ENCODE measurements at places on chromosomes 6 and 20.

GRCh38 chr20:12327205-12327604 lies 409.5 kb downstream of the BTBD3 start:
- no peak for ATAC-seq
- no peaks in the 10 kb centered on the region for H3K4me1 ChIP-seq
- H3K27me3 ChIP-seq = no peaks in the 10 kb centered on the region
- H3K36me3 ChIP-seq = no peaks in the 10 kb centered on the region

- H3K4me3 ChIP-seq = no peak overlapping the region
- H3K27ac ChIP-seq = peak overlapping the region; percentile 66
- H3K4me1 ChIP-seq = peaks cover 46% of the 10 kb centered on the region
- no peaks in the 10 kb centered on the region for H3K36me3 ChIP-seq
- no peaks in the 10 kb centered on the region for H3K27me3 ChIP-seq
- ATAC-seq = no peak
Measured at GRCh38 chr20:47432834-47433210, 68.9 kb upstream of the NCOA3 start.

DNA sequence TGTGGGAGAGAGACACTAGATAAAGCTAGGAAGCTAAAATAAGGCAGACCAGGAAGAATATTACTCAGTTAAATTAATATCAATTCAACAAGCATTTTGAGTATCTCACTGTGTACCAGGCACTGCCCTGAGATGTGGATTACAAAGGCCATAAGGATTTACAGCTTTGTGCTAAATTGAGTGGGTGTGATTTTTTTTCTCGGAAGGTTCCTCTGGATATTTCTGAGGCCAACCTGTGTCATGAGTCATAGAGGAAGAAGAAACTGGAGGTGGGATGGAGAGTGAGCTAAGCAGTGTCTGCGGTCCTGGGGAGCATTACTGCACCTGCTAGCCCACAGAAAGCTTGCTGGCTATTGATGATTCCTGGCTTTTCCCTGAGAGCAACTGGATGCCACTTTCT lies 135.2 kb downstream of the RFPL4B start:
- H3K27ac ChIP-seq = no peak overlapping the region
- peaks cover 10% of the 10 kb centered on the region for H3K4me1 ChIP-seq
- peaks cover 9% of the 10 kb centered on the region for H3K27me3 ChIP-seq
- no peak overlapping the region for H3K4me3 ChIP-seq
- no peak for ATAC-seq

- ATAC-seq = no peak
- H3K4me3 ChIP-seq = no peak overlapping the region
- H3K27ac ChIP-seq = no peak overlapping the region
- no peaks in the 10 kb centered on the region for H3K4me1 ChIP-seq
- H3K27me3 ChIP-seq = no peaks in the 10 kb centered on the region
Measured at GRCh38 chr6:170232186-170233002, 58.5 kb downstream of the DLL1 start.

DNA sequence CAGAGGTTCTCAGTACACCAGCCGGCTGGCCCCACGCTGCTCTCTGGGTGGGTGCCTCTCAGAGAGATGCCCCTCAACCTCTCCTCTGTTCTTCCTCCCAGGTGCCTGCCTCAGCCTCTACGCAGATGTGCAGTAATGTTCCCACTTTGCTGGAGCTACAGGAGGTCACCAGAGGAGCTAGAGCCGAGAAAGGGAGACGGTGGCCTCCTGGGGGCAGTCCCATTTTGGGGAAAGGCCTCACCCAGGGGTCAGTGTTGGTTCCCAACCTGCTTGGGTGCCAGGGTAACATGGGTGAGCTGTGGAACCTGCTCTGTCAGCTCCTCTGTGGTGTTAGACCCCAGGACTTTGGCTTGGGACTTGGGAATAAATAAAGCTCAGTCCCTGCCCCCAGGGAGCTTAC lies 145.3 kb upstream of the MLN start:
- peaks cover 49% of the 10 kb centered on the region for H3K27me3 ChIP-seq
- no peak overlapping the region for H3K4me3 ChIP-seq
- no peak for ATAC-seq
- H3K4me1 ChIP-seq = no peaks in the 10 kb centered on the region
- no peaks in the 10 kb centered on the region for H3K36me3 ChIP-seq
- no peak overlapping the region for H3K27ac ChIP-seq

- H3K4me1 ChIP-seq = peaks cover 24% of the 10 kb centered on the region
- no peak overlapping the region for H3K4me3 ChIP-seq
- ATAC-seq = no peak
- H3K27ac ChIP-seq = no peak overlapping the region
Measured at GRCh38 chr20:58416835-58417234, 27.8 kb downstream of the VAPB start.

DNA sequence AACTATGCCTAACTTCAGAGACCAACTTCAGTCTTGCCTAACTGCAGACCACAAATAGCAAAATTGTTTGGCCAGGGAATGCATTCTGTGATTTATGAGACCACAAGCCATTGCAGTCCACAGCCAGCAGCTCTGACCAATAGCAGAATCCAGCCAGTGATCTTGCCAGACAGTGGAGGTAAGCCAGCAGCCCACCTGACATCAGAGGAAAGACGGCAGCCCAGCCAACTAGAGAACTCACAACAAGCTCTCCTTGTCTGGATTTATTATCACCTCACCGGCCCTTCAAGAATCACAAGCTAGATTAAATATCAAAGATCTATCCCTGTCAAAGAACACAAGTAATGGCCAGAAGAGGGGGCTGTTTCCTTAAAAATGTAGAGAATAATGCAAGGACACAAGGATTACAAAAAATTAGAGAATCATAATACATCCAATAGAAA lies 66.5 kb upstream of the SLC35F1 start:
- H3K4me3 ChIP-seq = no peak overlapping the region
- ATAC-seq = no peak
- no peaks in the 10 kb centered on the region for H3K27me3 ChIP-seq
- no peaks in the 10 kb centered on the region for H3K36me3 ChIP-seq

GRCh38 chr6:107624541-107624940 lies 134.6 kb downstream of the SOBP start:
- H3K4me3 ChIP-seq = no peak overlapping the region
- peaks cover 18% of the 10 kb centered on the region for H3K4me1 ChIP-seq
- no peak overlapping the region for H3K27ac ChIP-seq
- no peaks in the 10 kb centered on the region for H3K27me3 ChIP-seq

DNA sequence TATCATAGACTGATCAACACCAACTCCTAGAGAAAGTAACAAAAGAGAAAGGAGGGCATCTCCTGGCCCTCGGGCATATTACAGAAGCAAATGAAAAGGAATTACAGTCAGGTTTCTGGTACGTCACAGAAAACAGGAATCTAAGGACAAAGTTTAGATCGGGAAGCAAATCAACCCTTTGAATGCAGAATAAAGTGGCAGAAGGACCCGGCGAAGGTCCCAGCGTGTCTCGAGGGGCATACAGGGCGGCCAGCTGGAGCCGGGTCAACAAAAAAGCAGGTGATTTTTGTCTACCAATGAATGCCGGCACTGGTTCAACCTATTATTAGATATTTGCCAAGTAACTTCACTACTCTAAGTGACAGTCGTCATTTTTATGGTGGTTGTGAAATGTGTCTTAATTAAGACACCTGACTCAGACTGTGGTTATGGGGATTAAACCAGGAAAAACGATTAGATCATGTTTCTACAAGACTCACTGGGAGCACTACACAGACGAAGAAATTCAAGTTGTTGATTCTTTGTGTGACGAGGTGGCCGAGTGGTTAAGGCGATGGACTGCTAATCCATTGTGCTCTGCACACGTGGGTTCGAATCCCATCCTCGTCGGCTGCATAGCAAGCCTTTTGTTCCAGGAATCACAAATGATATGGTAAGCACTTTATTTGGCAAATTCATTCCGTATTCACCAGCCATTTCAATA lies 12.4 kb upstream of the ZSCAN9 start:
- peak overlapping the region; percentile 61 for H3K4me3 ChIP-seq
- peaks cover 95% of the 10 kb centered on the region for H3K27me3 ChIP-seq
- no peak overlapping the region for H3K27ac ChIP-seq
- peak; percentile 36 for ATAC-seq
- peaks cover 30% of the 10 kb centered on the region for H3K4me1 ChIP-seq

GRCh38 chr20:32894711-32895355 lies 36.1 kb downstream of the EFCAB8 start:
- no peak overlapping the region for H3K27ac ChIP-seq
- no peak for ATAC-seq
- no peaks in the 10 kb centered on the region for H3K36me3 ChIP-seq
- no peaks in the 10 kb centered on the region for H3K4me1 ChIP-seq
- H3K4me3 ChIP-seq = no peak overlapping the region

GRCh38 chr6:25130518-25130917 lies 148.7 kb upstream of the CARMIL1 start:
- H3K27ac ChIP-seq = no peak overlapping the region
- peaks cover 40% of the 10 kb centered on the region for H3K36me3 ChIP-seq
- no peak overlapping the region for H3K4me3 ChIP-seq
- H3K4me1 ChIP-seq = peaks cover 16% of the 10 kb centered on the region
- no peak for ATAC-seq

- no peak for ATAC-seq
- peaks cover 84% of the 10 kb centered on the region for H3K4me1 ChIP-seq
- H3K27ac ChIP-seq = peak overlapping the region; percentile 26
- no peak overlapping the region for H3K4me3 ChIP-seq
- H3K36me3 ChIP-seq = peaks cover 42% of the 10 kb centered on the region
- H3K27me3 ChIP-seq = no peaks in the 10 kb centered on the region
Measured at GRCh38 chr6:11343963-11344723, 111.7 kb upstream of the NEDD9 start.

DNA sequence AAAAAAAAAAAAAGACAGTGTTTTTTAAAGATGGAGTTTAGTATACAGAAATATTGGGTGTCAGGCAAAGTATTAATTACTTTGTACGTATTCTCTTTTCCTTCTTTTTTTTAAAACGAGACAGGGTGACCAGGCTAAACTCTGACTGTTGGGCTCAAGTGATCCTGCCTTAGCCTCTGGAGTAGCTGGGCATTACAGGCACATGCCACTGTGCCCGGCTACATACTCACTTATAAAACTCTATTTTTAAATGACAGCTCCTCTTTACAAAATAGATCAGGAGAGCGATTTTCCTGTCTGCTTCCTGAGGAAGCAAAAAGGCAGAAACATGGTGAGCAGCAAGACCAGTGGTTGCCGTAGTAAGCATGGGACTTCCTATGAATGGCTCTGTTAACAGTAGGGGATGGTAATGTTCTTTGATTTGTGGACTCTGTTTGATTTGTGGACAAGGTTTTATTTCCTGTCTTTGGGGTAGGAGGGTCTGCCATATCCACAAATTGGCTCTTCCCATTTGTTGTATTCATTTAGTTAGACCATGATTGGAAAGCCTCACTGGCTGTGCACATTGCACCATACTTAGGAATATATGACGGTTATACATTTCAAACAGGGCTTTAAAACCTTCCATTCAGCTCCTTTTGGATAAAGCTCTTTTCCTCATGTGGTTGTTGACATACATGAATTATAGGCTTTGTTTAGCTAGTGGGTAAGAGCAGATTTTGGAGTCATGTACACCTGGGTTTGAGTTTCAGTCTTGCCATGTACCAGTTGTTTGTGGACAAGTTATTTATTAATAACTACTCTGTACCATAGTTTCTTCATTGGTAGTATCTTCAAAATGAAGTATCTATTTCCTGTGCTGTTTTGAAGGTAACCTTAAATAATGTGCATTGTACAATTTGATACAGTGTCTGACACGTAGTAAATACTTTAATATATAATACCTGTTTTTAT lies 45.1 kb downstream of the PTPRA start:
- peaks cover 10% of the 10 kb centered on the region for H3K36me3 ChIP-seq
- ATAC-seq = no peak
- H3K4me1 ChIP-seq = peaks cover 18% of the 10 kb centered on the region
- H3K4me3 ChIP-seq = no peak overlapping the region
- H3K27me3 ChIP-seq = no peaks in the 10 kb centered on the region

- no peak overlapping the region for H3K27ac ChIP-seq
- no peaks in the 10 kb centered on the region for H3K4me1 ChIP-seq
- no peak for ATAC-seq
- no peaks in the 10 kb centered on the region for H3K27me3 ChIP-seq
- H3K36me3 ChIP-seq = peaks cover 27% of the 10 kb centered on the region
Measured at GRCh38 chr20:34943808-34944567, 11.6 kb downstream of the GSS start.

DNA sequence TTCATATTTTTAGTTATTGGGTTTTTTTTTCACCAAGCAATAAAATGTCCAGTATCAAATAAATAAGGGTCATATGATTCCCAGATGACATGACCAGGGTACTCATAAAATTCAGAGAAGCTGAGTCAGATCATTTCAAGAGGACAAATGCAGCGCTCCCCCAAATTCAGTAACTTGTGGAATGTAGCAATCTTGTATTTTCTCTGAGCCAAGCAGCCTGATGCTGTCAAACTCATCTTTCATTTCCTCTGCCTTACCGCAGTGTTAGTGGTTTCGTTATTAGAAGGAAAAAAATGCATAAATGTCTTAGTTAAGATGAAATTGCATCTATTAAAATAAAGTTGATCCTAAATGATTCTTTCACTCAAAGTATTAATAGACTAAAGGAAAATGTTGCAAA lies 57.8 kb upstream of the EDN1 start:
- H3K36me3 ChIP-seq = no peaks in the 10 kb centered on the region
- H3K27me3 ChIP-seq = no peaks in the 10 kb centered on the region

- no peaks in the 10 kb centered on the region for H3K4me1 ChIP-seq
- H3K27me3 ChIP-seq = peaks cover 26% of the 10 kb centered on the region
- no peak overlapping the region for H3K27ac ChIP-seq
- ATAC-seq = no peak
- no peaks in the 10 kb centered on the region for H3K36me3 ChIP-seq
Measured at GRCh38 chr20:40104959-40105358, 584.1 kb downstream of the MAFB start.

GRCh38 chr6:85004361-85004995 lies 240.1 kb upstream of the TBX18 start:
- H3K27ac ChIP-seq = no peak overlapping the region
- no peaks in the 10 kb centered on the region for H3K4me1 ChIP-seq
- no peak overlapping the region for H3K4me3 ChIP-seq
- no peaks in the 10 kb centered on the region for H3K36me3 ChIP-seq
- no peaks in the 10 kb centered on the region for H3K27me3 ChIP-seq

GRCh38 chr20:54048481-54048880 lies 21.9 kb downstream of the BCAS1 start:
- no peaks in the 10 kb centered on the region for H3K27me3 ChIP-seq
- peaks cover 14% of the 10 kb centered on the region for H3K4me1 ChIP-seq

DNA sequence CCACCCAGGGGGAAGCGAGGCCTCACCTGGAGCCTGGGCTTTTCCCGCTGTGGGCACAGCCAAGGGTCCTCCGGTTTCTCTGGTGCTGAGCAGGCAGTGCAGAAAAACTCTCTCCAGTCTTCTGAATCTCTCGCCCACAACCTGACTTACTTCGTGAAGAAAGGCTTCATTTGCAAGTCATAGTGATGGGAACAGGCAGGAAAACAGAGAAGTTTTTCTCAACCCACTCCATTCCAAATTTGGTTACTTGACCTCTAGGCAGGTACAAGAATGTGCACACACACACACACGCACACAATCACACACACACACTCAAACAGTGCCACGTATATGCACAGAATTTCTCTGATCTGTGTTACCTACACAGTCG lies 524.5 kb downstream of the CD83 start:
- no peaks in the 10 kb centered on the region for H3K27me3 ChIP-seq
- H3K36me3 ChIP-seq = no peaks in the 10 kb centered on the region
- peaks cover 55% of the 10 kb centered on the region for H3K4me1 ChIP-seq
- peak overlapping the region; percentile 35 for H3K27ac ChIP-seq
- no peak for ATAC-seq

- ATAC-seq = no peak
- no peaks in the 10 kb centered on the region for H3K36me3 ChIP-seq
- H3K4me3 ChIP-seq = no peak overlapping the region
- H3K4me1 ChIP-seq = peaks cover 42% of the 10 kb centered on the region
- peak overlapping the region; percentile 1 for H3K27ac ChIP-seq
- H3K27me3 ChIP-seq = peaks cover 28% of the 10 kb centered on the region
Measured at GRCh38 chr20:17882065-17882833, 86.3 kb downstream of the SNX5 start.

GRCh38 chr20:13632431-13632830 lies 6.3 kb downstream of the TASP1 start:
- H3K36me3 ChIP-seq = peaks cover 31% of the 10 kb centered on the region
- H3K4me3 ChIP-seq = no peak overlapping the region
